A549 (cell line): ENCODE measurements at places on chromosomes 11 and 22.

DNA sequence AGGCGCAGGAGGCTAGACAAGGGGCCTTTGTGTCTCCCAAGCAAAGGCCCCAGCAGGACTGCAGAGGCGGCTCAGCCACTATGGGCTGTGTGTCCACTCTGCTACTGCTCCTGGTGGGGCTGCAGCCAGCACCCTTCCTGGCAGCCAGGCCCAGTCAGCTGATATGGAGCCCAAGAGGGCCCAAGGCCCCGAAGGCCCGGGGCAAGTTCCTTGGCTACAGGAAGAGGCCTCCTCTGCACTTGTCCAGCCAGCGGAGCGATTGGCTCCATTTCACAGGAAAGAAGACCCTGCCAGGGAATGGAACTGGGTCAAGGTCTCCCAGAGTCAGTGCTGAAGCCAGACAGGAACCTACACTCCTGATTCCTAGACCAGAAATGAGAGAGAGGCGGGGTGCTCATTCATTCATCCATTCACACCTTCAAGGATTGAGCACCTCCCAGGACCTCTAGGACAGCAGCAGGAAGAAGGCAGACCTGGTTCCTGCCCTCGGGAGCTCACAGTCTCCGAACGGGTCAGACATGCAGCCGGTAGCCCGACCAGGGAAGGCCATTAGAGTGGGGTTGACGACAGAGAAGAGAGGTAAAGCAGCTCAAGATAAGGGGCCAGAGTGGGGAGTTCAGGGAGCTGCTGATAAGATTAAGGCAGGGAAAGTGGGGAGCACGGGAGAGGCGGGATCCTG is 811 bp upstream of the P2RY2 start:
- DNase-seq: no peak

DNA sequence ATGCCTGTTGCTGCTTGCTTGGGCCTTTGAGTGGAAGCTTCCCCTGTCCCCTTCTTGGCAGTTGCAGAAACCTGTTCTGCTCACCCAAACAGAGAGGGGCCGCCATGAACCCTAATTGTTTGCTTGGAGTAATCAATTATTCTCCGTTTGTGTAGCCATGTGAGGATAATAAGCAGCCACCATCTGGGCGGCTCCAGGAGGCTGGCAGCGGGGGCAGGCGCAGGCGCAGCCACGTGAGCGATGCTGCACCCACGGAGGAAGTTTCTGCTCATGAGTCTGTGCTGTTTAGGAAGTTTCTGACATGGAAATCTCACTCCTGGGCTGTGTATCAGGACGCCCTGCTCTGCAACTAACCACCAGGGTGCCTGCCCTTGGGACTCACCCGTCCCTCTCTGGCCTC is 90.1 kb downstream of the MPPED1 start:
- DNase-seq: no peak

DNA sequence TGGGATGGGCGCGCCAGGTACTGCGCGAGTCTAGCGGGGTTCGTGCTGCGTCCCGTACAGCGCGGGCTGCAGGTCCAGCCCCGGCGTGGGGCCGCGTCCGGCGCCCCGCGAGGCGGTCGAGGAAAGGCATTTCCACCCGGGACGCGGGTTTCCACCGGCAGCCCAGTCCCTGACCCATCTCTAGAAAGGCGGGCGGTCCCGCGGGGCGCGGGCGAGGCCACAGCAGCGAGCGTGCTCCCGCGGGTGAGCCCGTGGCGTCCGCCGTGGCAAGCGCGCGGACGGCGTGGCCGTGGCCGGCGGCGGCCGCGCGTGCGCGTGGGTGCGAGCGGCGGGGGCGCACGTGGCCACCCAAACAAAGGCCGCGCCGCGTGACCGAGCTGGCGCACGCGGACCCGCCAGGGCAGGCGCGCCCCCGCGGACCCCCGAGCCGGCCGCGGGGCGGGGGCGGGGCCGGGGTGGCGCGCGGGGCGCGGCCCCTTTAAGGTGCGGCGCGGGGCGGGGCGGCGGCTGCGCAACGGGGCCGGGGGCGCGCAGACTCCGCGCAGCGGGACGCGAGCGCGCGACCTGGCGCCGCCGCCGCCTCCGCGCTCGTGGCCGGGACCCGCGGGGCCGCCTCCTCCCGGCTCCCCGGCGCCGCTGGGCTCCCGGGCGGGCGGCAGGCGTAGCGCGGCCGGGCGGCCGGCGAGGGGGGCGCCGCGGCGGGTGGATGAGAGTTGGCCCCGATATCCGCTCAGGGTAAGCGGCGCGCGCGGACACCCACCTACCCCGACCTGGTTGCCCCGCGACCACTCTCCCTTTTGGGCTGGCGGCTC is 39.3 kb upstream of the CELSR1 start:
- DNase-seq: peak; percentile 23

GRCh38 chr11:107819361-107820014 is 39.1 kb downstream of the SLC35F2 start:
- no peak for DNase-seq

GRCh38 chr11:16418428-16419097 is 62.2 kb upstream of the SOX6 start:
- no peak for DNase-seq

- DNase-seq: no peak
Observed at GRCh38 chr11:78354408-78355308, 63.0 kb downstream of the GAB2 start.

- no peak for DNase-seq
Observed at GRCh38 chr11:33652431-33652830, 48.2 kb downstream of the C11orf91 start.

DNA sequence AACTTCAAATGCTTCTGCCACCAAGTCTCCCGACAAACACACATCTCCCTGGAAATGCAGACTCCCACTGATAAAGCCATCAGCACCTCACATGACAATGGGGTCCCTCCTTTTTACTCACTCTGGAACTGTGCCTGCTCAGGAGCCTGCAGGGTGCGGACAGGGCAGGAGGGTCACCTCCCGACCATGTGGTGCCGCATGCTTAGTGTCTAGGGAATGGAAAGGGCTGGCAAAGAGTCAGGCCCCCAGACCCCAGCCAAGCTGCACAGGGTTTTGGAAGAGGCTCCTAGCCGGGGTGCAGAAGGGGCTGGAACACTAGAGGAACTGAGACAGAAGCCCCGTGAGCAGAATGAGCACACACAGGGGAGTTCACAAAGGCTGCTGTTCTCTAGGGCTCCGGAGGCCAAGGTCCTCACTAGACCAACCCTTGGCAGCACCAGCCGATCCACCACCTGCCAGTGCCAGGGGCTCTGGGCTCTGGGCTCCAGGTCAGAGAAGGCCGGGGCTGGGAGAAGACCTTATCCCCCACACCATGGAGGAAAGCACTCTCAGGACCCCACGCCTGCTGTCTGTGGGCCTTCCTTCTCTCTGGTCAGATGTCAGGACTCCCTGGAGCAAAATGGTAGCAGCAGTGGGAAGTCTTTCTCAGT is 125.1 kb upstream of the FGF3 start:
- no peak for DNase-seq

DNA sequence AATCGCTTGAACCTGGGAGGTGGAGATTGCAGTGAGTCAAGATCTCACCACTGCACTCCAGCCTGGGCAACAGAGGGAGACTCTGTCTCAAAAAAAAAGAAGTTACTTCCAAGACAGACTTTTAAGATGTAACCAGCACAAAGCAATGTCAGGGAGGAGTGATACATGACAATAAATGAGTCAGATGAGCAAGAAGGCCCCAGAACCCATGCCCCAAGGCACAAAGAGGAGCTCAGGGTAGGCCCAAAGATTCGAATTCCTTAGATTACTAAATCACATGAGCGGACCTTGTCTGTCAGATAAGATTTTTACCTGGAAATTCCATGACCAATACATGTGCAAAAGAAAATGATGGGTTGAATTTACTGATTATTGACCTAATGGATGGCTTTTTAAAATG is 10.5 kb upstream of the JHY start:
- no peak for DNase-seq

DNA sequence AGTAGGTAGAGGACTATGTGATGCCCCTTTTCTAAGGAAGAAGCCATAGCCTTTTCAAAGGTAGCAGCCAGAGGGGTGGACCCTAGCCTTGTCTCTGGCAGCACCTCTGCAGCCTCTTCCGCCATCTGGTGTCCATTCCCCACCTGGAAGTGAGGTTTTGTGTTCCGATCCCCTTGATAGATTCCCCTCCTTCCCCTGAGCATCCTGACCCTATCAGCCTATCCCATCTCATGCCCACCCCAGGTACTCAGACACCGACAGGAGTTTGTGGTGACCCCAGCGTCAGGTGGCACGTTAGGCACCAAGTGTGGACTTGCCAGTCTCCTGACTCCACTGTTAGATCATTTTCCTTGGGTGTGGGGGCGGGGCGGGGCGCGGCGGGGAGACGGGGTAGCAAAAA is 398 bp upstream of the FAM89B start:
- peak; percentile 79 for DNase-seq

DNA sequence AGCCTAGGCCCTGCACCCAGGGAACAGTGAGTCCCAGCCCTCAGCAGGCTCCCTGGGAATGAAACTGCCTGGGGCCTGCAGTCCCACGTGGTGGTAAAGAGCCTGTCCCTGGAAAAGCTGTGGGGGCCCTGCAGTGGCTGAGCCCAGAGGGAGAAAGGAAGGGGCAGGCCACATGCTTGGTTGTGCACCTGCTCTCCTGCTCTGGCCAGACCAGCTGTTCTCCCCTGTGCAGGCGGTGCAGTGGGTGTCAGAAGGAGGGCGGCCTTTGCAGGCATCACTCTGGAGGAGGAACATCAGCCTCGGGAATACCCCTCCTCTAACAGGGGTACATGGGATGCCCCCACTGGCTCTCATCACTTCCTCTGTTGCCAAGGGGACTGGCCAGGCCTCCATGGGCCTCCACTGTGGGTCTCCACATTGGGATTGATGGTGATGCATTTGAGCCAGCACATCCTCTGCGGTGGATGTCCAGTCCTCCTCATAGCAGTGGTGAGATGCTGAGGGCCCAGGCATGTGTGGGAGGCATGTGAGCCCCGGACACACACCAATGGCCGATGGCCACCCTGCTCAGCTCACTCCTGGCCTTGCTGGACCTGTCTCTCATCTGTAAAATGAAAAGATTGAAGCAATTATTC is 690.4 kb downstream of the BRD1 start:
- no peak for DNase-seq

- DNase-seq: peak; percentile 46
Observed at GRCh38 chr11:67613960-67614715, 7.4 kb downstream of the NDUFV1 start.

- no peak for DNase-seq
Observed at GRCh38 chr11:36103933-36104530, 160.2 kb downstream of the LDLRAD3 start.

GRCh38 chr22:44860311-44860710 is 107.9 kb downstream of the ARHGAP8 start:
- DNase-seq: no peak

DNA sequence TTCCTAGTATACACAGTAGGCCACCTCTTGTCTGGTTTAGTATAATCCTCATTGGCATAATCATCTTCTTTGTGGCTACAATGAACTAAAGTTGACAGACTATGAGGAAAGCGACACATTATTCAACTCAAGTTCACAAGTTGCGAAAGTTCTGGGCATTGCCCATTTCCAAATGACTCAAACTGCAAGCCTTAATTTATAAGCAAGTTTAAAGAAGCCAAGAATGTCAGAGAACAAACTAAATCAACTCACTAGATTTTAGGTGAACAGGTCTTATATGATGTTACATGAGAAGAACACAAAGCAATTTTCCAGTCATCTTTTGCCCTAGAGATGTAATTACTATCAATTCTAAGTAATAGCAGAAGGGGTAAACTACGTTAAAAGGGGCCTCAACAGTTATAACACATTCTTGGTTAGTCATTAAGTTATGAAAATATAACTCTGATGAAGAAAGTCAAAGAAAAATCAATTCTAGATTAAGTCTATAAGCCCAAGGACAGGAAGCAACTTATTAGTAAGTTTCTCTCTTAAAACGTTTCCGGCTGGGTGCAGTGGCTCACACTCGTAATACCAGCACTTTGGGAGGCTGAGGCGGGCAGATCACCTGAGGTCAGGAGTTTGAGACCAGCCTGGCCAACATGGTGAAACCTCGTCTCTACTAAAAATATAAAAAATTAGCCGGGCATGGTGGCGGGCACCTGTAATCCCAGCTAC is 21.5 kb downstream of the PICALM start:
- no peak for DNase-seq

DNA sequence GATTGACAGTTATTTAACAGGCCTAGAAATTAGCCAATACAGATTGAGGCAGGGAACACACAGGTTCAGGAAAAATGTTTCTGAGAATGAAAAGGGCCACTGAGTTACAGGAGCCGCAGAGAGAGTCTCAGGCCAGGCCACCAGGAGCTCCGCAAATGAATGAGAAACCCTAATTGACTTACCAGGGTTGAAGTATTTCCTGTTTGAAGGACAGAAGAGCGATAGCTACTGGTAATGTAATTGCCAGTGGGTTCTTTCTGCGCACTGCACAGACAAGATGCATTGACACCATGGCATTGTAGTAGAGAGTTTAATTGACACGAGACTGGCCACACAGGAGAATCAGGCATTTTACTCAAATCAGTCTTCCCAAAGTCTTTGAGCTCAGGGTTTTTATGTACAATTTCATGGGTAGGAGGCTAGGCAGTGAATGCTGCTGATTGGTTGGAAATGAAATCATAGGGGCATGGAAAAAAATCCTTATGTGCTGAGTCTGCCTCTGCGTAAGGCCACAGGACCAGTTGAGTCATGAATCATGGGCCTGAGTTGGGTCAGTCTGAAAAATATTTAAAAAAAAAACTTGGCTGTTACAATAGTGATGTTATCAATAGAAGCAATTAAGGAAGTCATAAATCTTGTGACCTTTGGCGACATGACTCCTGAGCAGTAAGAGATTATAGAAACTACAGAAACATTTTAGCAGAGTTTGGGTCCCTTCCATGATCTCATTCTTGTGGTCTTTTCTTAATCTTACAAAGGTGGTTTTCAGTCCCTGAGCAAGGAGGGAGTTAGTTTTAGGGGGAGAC is 203.8 kb downstream of the CASP12 start:
- no peak for DNase-seq

DNA sequence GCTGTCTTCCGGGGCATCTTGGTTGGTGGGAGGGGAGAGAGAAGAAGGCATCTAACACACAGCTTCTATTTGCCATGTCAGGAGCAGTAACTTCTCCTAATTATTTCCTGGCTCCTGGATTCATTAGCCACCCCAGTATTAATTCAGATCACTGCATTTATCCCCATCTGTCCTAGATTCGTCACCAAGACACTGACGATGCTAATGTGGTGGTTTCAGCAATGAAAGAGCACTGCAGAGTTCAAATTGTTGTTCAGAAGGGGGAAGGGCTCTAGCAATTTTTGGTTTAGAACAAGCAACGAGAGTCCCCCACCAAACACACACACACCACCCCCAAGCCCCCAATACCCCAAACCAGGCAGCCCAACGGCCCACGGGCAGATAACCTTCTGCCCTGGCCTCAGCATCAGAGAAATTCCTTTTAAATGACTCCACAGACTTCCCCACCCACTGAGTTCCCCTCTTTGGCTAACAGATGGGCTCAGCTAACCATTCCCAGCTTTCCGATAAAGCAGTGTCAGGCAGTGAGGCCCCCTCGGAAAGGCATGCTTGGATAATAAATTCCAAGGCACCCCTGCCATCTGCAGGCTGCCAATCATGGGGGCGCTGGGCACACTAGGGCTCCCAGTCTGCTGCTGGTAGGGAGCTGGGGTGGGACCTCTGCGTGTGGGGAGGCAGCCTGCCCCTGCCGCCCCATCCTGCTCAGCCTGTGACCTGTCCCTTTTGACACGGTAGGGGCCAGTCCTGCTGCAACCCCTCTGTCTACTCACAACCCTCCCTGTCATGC is 453.5 kb downstream of the MIAT start:
- peak; percentile 78 for DNase-seq

- DNase-seq: no peak
Observed at GRCh38 chr11:111378861-111379601, at the start of gene POU2AF1. Gene POU2AF1, minus strand, starts transcription at chr11:111379275. Its CDS starts 98 bp downstream, at chr11:111379177.

GRCh38 chr22:42945736-42946135 is 69.2 kb downstream of the PACSIN2 start:
- DNase-seq: no peak
